ENCODE measurements at places on chromosomes 12 and 14. TPM values are rescaled to one million over a fixed set of nuclear protein-coding genes. Genes with fewer than 3 reads are reported as not detected.

Gene KRT71
- total RNA-seq, result not detected

Gene RD3L
- total RNA-seq, result not detected

Gene CLEC12A
- total RNA-seq, result not detected

Gene SPRYD3
- total RNA-seq, result 42.6 TPM

Gene LRRC43
- total RNA-seq, result not detected

Gene CPNE6
- not detected for total RNA-seq

Gene MMP17
- 0.39 TPM for total RNA-seq

Gene KRT7
- 21.2 TPM for total RNA-seq
